Tongue (tissue), 3 donors: ENCODE measurements at places on chromosomes 7 and 10.

DNA sequence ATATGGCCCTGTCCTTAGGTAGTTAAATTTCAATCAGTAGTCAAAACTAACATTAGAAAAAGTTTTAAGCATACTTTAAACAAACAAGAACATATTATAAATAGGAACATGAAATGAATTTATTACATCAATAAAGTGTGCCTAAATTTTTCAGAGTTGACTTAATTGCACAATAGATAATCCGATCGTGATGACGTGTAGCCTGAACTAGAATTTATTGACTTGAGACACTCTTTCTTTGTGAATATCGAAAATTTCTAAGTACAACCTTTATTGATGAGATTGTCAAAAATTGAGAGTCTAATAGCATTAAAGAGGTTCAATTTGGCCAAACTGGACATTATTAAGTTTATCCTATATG is 56.0 kb downstream of the CALD1 start:
- DNase-seq: no peak

DNA sequence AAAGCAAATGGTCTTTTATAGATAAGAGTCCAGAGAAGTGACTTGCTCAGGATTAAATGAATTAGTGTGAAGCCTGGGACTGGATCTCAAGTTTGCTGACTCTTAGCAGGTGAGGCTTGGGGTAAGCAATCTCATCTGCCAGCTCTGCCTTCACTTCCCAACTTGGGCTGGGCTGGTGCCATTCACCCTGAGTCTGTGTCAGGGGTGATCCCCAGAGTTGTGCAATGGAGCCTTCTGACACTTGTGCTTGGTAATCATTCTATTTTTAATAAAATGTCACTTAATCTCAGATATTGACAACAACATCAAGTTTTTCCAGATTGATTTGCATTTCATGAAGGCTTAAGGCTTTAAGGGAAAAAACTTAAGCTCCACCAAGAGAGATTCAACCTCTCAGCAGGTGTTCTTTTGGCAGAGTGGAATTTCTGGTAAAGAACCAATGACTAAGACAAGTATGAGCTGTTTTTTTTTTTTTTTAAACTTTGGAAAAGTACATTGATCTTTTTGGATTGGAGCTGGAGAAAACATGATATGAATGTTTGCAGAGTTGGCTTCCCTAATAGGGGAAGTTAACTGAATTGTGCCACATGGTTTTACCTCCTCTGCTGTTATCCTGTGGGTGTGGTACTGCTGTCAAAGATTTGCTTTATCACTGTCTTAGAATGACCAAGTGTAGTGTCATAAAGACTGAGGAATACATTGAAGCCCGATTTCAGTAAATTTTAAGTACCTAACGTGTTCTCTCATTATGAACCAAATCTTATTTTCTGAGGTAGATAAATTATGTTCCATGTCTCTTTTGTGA is 48.6 kb upstream of the GPR37 start:
- no peak for DNase-seq

DNA sequence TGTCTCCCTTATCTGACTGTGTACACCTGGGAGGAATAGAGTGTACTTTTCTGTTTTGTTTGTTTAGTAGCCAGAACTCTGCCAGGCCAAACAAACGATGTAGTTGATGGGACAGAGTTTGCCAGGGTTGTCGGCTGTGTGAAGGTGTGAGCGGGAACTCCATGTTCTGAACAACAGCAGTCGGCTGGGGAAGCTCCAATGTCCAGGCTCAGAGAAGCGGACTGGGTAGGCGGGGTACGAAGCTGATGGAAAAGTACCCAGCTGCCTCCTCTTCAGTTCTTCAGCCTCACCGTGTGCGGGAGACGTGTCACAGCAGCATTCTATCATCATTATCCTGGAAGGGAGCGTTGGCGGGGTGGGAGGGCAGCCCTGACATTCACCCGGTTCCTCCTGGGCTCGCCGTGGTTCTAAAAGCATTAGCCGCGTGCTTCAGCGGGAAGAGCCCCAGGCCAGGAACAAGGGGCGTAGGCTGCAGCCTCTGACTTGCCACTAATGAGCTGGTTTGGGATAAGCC is 52.9 kb downstream of the PFKFB3 start:
- DNase-seq: no peak

DNA sequence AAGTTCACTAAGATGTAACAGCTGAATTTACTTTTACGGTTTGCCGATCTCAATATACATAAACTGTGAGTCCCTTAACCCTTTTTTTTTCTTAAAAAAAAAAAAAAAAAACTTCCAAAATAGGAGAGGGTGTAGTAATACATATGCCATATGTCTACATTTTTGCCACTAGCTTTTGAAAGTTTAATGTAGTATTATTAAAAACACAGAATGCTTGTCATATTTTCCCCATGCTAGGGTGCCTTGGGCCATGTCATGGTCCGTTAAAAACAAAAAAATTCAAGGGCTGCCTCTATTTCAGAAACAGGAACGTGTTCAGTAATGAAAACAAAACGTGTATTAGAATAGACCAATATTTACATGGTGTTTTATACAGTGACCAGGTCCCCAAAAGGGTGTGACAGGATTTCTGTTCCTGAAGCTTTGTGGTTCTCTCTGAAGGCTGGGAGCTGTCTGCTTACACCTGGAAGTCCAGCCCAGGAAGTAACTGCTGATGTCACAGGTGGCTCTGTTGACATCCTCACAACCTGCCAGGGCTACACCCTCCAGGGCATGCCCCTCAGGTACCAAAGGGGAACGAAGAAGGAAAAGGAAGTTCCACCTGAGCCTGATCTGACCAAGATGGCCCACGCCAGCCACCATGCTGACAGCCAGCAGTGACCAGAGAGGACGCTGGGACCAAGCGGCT is 79.0 kb downstream of the COBL start:
- DNase-seq: no peak

DNA sequence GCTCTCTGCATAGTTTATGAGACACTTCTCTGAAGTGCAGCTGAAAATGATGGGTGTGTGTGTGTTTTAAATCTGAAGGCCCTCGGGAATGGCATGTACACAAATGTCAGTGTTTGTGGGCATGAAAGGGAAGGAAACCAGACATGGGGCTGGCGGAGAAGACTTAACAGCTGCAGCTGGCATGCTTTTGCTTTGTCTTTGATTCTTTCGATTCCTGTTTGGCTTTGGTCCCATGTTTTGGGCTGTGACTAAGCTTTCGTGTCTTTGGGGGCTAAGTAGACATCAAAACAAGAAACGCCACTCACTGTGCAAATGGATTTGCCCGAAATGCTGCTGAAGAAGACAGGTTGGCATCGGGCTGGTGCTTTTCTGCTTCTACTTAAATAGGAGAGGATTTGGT is 179.3 kb downstream of the PFKFB3 start:
- DNase-seq: peak; percentile 90

DNA sequence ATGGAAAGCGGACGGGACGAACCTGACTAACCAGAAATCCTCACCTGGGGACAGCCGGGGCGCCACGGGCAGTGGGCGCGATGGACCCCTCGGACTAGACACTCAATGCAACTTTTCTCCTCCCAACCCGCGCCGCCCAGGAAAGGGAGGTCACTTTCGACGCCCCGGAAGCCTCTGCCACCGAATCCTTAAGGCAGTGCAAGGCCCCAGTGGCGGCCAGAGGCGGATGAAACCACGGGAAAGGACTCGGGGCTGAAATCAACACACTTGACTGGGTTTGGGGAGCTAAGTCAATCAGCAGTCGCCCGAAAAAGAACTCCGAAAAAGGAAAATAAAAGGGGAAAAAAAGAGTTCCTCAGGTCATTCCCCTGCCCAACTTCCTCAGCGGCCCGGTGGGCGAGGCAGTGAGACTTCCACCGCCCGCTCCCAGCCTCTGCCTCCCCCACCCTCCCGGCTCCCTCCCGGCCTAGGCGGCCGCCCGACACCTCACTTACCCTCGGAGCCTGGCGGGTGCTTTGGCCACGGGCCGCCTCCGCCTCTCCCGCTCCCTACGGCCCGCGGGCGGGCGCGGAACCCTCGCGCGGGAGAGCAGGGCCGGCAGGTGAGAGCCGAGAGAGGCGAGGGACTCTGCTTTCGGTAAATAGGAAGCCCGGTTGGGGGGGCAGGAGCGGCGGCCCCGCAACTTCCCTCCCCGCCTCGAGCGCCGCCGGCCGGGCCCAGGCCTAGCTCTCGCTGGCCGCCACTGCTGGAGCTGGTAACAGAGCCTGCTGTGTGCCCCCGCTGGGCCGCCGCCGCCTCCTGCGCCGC is 518 bp downstream of the WAPL start:
- peak; percentile 68 for DNase-seq

GRCh38 chr10:1044146-1044545 is 4.8 kb downstream of the IDI1 start:
- DNase-seq: no peak

DNA sequence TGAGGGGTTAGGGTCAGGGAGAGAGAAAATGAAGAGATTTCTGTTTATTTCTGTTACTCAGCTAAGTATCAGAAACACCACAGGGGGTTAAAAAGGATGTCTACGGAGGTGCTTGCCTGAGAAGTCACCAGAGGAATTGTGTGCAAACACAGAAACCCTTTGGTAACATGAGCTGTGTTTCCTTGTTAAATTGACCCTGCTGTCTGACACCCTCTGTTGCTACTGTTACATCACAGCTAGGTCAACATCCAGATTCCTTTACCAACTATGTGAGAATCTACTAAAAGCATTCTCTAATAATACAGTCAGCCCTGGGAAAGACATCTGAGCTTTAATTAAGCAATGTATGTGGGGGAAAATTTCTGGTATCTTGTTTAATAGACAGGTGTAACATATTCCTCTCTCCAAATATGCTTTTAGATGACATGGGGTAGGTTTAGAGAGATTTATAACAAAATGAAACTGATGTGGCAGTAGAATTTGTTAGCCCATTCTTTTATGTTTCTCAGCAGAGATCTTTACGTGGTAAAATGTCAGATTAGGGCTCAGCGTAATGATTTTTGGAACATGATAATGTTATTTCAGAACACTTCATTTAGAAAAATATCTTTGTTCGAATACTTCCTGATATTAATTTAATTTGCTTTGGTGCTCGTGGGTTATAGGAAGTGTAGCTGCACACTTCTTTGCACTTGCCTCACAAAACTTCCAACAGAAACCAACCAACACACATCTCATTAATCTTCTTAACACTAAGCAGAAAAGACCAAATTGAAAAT is 168.0 kb upstream of the AHR start:
- DNase-seq: peak; percentile 31

DNA sequence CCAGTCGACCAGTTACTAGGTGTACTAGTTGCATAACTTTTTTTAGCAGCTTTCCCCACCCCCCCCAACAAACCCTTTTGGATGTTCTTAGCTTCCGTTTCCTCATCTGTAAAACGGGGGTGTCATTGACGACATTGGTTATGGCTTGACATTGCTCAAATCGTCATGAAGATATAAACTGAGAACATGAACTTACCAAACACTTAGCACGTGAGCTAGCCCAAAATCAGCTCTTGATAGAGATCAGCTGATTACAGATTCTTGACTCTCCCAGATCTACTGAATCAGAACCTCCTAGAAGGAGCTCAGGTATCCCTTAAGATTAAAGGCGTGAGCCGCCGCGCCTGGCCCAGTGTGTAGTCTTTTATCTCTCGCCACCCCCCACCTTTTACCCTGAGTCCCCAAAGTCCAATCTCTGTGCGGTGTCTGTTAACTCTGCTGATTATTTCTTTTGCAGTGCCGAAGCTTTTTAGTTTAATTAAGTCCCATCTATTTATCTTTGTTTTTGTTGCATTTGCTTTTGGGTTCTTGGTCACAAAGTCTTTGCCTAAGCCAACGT is 1.0 kb upstream of the GNA12 start:
- DNase-seq: no peak

DNA sequence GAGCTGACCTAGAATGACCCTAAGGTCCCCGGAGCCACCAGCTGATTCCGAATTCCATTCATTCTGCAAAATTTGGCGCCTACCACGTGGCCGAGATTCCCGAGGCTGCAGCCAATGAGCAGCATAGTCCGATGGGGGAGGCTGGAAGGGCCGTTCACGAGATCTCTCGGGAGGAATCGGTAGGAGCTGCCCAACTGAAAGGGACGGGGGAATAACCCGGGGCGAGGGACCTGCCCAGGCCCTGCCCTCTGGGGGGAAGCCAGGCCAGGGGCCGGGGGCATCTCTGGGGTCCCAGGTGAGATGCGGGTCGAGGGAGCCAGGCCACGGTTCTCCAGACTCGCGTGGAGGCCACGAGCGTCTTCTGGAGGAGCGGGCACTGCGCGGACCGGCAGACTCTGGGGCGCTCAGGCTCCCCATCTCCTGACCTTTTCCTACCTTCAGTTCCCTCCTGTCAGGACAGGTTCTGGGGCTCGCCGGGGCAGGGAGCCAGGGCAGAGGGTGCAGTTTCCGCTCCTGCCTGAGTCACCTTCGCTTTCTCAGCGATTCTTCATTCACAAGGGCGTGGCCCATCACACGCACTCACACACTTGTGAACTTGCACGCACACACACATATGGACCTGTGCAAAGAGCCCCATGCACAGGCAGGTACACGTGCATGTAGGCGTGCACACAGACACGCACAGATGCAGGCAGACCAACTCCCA is 173.4 kb downstream of the RNF216 start:
- DNase-seq: no peak

GRCh38 chr7:6416516-6417145 is 31.1 kb downstream of the DAGLB start:
- no peak for DNase-seq

DNA sequence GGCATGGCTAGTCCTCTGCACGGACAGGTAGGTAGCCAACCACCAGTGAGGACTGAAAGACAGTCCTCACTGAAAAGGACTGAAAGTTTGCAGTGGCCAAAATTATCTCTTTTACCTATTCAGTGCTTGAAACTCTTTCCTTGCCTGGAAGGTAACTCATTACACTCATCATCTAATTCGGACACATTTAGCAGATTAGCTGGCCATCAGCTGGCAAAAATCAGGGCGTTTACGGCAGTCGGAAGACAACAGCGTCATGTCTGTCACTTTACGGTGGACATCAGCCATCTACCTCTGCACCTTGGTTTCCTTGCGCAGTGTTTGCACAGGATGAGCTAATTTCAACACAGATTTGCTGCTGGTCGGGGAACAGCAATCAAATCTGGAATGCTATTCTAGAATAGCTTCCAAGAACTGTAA is 740 bp downstream of the ANXA7 start:
- peak; percentile 59 for DNase-seq

DNA sequence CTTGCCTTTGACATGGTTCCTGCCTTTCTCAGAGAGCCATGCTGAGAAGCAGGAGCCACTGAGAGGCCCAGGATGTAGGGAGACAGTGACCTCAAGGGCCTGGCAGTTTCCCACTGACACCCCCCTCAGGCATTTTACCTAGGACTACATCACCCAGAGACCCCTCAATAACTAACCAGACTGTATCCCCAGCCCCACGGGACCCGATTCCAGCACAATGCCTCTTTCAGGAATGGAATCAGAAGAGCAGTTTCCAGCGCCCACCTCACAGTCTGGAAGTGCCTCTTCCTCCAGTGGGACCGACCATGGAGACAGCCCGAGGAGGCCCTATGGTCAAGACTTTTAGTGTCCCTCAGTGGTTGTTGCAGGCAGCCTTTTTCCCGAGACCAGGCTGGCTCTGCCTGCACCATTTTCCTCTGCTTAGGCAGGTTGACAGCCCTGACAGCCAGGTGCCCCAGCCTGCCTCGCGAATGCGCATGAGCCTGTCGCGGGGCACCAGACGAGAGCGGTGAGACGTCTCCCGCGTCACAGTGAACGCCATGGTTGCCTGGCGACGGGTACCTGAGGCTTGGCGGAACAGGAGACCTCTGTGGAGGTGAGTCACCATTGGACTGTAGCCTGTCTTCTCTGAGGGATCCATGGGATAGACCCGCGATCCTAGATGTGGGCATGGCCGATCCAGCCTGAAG is 28.4 kb upstream of the ZNF273 start:
- DNase-seq: no peak
